Spinal cord (tissue), 10 donors: ENCODE measurements at places on chromosomes 6 and 20.

DNA sequence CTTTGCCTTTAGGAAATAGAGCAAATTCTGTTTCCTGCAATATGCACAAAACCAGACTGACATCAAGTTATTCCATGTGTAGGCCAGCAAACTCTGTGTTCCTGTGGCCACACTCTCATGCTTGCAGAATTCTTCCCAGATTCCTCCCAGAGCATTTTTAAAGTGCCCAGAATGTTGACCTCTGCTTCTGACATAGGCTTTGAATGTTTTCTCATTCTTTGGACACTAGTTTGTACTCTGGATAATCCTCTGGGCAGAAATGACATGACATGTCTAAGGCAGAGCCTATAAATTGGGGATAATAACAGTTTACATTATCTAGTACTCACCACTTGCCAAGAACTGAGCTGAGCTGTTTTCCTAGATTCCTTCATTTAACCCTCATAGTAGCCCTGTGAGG lies 9.2 kb upstream of the EFHC1 start:
- no peak for DNase-seq

DNA sequence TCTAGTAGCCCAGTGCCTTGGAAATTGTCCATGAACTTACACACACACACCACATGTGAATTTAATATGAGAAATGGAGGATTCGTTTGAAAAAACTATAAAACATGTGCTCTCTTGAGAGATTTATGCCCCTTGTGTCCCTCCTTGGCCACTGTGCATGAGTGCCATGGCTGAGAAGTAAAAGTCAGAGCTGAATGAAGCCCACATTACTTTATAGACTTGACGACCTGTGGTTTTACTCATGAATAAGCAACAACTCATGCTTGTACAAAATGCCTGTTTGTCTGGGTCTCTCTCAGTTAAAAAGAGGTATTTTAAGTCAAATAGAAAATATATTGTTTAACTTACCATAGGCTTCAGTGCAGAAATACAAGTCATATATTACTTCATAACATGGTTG lies 102.7 kb downstream of the KCNQ5 start:
- DNase-seq, result no peak

GRCh38 chr6:2984738-2985406 lies 13.5 kb upstream of the SERPINB6 start:
- no peak for DNase-seq

DNA sequence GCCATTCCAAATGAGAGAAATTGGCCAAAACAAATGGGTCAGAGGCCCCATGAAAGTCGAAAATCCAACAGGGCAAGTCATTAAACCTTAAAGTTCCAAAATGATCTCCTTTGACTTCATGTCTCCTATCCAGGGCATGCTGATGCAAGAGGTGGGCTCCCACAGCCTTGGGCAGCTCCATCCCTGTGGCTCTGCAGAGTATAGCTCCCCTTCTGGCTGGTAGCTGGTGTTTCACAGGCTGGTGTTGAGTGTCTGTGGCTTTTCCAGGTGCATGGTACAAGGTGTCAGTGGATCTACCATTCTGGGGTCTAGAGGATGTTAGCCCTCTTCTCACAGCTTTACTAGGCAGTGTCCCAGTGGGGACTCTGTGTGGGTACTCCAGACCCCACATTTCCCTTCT lies 115.2 kb upstream of the LAMA2 start:
- no peak for DNase-seq

- no peak for DNase-seq
Measured at GRCh38 chr20:5168651-5169396, 42.0 kb downstream of the CDS2 start.

GRCh38 chr20:35766843-35767242 lies 5.0 kb upstream of the PHF20 start:
- no peak for DNase-seq

DNA sequence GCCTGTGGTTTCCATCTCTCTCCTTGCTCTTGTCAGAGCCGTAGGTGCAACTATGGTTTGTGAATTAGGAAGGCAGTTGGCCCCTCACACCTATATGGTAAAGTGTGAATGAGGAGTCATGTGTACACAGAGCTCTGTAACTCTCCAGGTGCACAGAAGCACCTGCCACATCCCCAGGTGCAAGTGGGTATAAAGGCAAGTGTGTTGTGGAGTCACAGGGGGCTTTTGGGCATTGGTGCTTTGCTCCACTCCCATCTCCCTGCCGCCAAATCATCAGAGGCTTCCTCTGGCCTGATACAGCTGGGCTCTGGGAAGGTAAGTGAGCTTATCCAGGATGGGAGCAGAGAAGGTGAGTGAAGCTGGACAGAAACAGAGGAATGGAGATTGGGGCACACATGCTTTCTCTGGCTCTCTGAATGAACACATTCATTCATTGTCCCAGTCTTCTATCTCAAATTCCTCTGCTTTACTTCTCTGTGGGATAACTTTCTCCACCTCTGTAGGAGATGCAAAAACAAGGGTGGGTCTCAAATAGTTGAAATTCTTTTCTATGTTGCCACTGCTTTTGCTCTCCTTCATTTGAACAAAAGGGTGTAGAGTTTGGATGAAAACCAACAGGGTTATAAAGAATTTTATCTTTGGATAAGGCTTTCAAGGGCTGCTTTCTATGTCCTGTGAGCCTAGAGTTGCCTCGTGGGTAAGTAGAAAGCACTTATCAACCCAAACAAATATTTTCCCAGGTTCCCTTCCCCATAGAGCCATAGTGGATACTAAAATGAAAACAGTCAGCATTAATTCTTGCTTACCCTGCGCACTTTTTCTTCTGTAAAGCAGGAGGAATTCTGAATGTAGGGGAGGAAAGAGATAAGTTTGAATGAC lies 45.0 kb upstream of the RIPOR2 start:
- peak; percentile 38 for DNase-seq

GRCh38 chr6:168099201-168100010 lies 20.4 kb upstream of the FRMD1 start:
- no peak for DNase-seq

DNA sequence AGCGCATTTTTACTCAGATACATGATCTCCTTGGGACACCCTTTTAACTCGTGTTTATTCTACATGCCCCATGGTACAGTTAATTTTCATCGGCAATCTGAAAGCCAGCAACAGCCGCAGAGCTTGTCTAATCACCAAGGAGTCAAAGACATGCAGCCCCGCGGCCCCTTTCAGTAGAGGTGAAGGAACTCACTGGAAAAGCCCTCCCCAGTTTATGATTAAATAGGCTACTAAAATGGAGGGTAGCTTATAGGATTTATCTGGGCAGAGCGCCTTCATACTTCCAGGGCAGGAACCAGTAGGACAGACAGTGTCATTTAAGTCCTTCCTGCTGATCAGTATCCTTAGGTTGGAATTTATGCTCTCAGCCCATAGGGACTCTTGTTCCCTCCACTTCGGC lies 83.5 kb downstream of the DHX35 start:
- no peak for DNase-seq

DNA sequence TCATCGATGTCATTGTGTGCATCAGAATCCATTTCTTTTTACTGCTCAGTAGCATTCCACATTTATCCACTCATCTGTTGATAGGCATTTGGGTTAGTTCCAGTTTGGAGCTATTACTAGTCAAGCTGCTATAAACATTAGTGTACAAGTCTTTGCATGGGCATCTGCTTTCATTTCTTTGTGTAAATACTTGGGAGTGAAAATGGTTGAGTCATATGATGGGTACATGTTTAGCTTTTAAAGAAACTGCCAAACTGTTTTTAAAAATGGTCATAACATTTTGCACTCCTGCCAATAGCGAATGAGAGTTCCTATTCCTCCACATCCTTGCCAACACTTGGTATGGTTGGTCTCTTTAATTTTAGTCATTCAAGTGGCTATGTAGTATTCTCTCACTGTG lies 21.2 kb upstream of the SLC22A2 start:
- DNase-seq, result peak; percentile 25

GRCh38 chr20:18808712-18809111 lies 4.9 kb upstream of the SCP2D1 start:
- no peak for DNase-seq

GRCh38 chr6:13427316-13427715 lies 60.1 kb downstream of the GFOD1 start:
- no peak for DNase-seq

DNA sequence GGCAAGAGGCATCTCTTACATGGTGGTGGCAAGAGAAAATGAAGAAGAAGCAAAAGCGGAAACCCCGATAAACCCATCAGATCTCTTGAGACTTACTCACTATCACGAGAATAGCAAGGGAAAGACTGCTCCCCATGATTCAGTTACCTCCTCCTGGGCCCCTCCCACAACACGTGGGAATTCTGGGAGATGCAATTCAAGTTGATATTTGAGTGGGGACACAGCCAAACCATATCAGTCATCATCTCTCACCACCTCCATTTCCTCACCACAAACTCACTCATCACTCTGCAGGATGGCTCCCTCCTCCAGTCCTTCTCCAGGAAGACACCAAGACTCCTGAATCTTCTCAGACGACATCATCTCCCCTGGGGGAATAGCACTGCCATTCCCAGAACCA lies 25.8 kb upstream of the SLC16A10 start:
- no peak for DNase-seq

GRCh38 chr6:79134699-79135474 lies 56.8 kb upstream of the PHIP start:
- DNase-seq, result no peak

GRCh38 chr6:125193208-125193607 lies 39.6 kb downstream of the TPD52L1 start:
- no peak for DNase-seq

DNA sequence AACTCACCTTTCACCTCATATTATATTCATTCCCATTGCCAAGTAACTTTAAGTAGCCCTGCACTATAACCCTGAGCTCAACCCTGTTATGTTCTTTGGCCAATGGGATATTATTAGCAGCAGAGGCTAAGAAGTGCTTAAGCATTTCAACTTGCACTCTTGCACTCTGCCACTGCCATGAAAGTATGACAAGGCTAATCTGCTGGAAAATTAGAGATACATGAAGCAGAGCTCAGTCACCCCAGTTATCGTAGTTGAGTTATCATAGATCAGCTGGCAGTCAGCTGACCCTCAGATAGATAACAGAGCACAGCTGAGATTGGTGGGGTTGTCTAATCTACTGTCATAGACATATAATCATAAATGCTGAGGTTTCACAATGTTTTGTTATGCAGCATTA lies 209.4 kb upstream of the RUNX2 start:
- DNase-seq, result no peak

GRCh38 chr6:6331393-6331792 lies 10.9 kb upstream of the F13A1 start:
- DNase-seq, result no peak

- DNase-seq, result no peak
Measured at GRCh38 chr20:40493549-40493948, 195.5 kb downstream of the MAFB start.

DNA sequence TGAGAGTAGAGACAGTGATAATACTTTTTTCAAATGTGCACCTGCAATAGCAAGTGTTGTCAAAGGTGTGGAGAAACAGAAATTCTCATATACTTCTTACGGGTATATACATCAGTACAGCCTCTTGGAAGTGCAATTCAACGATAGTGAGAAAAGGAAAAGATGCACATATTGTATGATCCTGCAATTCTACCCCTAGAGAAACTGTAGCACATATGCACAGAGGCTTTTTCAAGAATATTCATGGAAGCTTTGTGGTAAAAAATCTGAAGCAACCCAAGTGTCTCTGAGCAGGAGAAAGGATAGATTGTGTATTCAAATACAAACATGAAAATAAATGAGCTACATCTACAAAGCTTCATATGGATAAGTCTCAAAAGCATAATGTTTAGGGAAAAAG lies 94.7 kb upstream of the PREP start:
- DNase-seq, result no peak

DNA sequence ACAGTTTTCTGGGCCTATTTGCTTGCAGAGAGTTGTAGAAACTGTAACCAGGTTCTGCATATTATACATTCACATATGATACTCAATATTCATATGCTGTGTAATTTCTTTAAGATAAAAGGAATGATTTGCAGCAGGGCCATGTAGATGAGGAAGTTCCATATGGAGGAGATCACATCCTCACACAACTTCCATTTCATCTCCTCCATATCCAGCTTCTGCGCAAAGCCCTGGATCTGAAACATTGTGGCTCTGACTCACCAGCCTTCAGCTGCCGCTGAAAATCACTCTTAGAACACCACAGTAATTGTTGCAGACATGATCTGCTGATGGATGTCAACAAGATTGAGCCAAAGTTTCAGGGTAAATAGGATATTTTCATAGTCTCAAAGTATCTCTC lies 57.7 kb downstream of the PXDC1 start:
- no peak for DNase-seq

DNA sequence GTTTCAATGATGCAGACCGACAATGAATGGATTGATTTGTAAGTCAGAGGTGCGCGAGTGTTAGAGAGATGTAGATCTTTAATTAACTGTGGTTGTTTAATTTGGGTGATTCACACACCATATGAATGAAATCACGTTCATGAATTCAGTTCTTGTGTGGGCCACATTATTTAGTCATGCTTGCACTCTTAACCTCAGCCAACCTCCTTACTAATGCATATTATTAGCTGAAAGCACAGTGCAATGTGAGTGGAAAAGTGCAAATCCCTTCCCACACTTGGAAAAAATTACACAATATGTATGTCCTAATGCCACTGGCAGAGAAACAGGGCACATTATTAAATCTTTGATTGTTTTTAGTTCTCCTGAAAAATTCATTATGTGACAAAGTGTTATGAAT lies 512.5 kb downstream of the BCKDHB start:
- no peak for DNase-seq

DNA sequence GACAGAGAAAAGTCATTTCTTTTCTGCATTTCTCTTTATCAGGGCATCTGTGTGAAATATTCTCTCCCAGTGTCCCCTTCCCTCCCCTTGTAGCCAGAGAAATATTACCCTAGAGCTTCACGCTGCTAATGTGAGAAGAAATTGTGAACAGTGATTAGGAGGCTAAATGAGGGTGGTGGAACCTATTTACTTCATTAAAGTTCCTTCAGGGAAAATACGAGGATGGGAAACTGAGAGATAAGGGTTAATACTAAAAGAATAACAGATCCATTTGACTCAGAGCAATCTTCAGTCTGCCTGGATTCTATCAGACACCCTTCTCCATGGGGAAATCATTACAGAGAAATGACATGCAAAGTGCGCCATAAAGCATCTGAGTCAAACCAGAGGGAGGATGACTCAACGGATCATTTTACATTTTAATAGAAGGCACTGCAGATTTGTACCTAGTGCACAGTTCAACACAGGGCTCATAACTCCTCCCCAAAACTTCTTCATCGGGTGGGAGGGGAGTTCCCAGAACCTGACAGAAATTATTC lies 131.3 kb downstream of the GJA10 start:
- DNase-seq, result no peak

DNA sequence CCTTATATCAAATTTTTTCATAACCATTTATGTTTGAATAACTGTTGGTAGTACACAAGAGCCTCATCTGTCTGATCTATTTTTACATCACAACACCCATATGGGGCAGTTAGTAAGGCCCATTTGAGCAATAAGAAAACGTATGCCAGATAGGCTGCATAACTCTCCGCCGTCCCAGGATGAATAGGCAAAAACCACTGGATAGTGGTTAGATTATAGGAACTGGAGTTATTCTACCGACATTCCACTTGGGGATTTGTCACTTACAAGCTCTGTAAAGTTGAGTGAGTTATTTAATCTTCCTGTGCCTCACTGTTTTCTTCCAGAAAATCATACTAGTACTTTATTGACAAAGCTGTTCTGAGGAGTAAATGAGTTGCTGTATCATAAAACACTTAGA lies 881.9 kb downstream of the QKI start:
- no peak for DNase-seq
